ENCODE measurements at places on chromosomes 1 and 21.

GRCh38 chr1:207318072-207318619 lies 3.3 kb upstream of the CD55 start:
- DNase-seq = no peak

GRCh38 chr1:221040691-221041285 lies 161.5 kb downstream of the HLX start:
- no peak for DNase-seq

DNA sequence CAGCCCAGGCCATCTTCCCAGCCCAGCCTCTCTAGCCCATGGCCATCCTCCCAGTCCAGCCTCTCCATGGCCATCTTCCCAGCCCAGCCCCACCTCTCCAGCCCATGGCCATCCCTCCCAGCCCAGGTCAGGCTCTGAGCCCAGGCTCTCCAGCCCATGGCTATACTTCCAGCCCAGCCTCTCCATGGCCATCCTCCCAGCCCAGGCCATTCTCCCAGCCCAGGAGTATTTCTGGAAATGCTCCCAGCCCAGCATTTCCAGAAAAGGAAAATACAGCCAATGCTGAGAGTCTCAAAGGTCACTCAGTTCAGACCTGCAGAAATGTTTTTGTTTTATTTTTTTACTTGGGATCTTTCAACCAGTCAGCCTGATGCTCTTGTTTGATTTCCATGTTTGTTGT lies 70.0 kb upstream of the ZNF281 start:
- no peak for DNase-seq

GRCh38 chr1:209388358-209388757 lies 195.2 kb upstream of the CAMK1G start:
- DNase-seq = no peak

GRCh38 chr1:114314098-114314497 lies 160.4 kb upstream of the SYT6 start:
- DNase-seq = no peak

GRCh38 chr1:100523038-100523652 lies 14.8 kb upstream of the GPR88 start:
- no peak for DNase-seq

- DNase-seq = no peak
Observed at GRCh38 chr1:159940006-159940620, 5.3 kb downstream of the IGSF9 start.

DNA sequence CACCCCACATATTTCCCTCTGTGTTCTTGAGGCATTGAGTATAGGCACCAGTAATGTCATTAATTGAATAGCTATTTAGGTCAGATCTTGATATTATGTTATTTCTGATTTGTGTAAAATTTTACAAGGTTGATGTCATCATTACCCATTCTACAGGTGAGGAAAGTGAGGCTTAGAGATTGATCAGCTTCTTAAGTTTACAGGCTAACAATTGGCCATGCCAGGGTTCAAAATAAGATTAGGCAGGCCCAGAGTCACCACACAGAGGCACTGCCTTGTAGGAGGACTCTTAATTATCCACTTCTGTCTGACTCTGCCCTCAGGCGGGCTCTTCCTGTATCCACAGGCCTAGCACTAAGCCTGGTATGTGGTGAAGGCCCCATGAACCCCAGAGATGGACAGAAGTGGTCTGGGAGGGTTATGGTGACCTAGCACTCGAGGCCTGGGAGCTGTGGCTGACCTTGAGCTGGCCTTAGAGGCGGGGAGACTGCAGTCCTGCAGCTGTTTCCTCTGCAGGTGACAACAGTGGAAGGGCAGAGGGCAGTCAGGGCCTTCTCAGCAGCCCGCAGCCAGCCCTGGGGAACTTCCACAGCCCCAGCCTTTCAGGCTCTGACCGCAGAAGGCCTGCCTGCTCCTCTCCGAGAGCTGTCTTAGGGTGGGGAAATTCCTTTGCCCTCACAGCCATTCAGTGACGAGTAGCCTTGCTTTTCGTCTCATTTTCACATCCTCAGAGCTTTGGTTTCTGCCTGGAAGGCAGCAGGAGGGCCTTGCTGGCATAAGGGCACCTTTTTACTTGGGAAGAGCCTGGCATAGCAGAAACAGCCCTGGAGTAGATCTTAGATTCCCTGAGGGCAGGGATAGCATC lies 12.2 kb downstream of the ZDHHC18 start:
- DNase-seq = no peak

DNA sequence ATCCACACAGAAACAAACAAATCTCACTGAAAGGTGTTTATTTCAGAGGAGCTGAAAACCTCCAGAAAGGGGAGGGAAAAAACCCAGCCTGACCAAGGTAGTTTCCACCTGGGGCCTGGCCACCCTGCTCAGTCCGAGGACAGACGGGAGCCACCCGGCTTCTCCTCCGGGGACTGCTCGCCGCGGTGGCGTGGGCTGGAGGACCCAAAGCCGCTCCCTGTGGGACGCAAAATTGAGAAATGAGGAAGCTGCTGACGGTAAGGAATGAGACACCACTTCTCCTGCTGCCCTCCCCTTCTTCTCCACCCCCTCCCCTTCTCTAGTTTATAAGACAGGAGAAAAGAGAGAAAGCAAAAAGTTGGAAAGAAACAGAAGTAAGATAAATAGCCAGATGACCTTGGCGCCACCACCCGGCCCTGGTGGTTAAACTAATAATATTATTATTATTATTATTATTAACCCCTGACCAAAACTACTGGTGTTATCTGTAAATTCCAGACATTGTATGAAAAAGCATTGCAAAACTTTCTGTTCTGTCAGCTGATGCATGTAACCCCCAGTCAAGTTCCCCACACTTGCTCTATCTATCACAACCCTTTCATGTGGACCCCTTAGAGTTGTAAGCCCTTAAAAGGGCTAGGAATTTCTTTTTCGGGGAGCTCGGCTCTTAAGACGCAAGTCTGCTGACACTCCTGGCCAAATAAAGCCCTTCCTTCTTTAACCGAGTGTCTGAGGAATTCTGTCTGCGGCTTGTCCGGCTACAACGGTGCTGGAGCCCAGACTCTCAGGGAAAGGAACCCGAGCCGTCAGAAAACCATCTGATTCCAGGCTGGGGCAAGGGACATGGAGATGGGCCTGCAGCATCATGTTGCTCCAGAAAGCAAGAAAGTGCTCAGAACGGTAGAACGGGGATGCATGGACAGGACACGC lies 12.5 kb downstream of the ITGB2 start:
- no peak for DNase-seq

DNA sequence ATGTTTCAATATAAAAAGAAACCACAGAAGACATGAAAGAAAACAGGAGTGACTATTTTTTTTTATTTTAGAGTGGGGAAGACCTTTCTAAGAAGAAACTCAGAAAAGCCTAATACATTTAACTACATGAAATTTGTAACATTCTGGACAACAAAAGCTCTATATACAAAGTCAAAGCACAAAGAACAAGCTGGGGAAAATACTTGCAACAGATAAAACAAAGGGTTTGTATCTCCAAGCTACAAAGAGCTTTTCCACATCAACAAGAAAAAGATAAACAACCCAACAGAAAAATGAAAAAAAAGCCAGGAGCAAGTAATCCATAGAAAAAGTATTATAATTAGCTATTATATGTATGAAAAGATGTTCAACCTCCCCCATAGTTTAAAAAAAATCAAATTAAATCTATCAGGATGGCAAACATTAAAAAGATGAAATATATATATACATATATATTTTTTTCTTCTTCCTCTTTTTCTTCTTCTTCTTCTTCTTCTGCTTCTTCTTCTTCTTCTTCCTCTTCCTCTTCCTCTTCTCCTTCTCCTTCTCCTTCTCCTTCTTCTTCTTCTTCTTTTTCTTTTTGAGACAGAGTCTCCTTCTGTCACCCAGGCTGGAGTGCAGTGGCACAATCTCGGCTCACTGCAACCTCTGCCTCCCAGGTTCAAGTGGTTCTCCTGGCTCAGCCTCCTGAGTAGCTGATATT lies 49.1 kb upstream of the EPS8L3 start:
- DNase-seq = no peak

GRCh38 chr1:55531644-55532043 lies 316.5 kb upstream of the USP24 start:
- no peak for DNase-seq

GRCh38 chr1:64898107-64898861 lies 68.1 kb downstream of the JAK1 start:
- DNase-seq = peak; percentile 57

Data from NCI-H345 (cell line).